H9 (cell line): ENCODE measurements at places on chromosomes 16 and 17. TPM values are rescaled to one million over a fixed set of nuclear protein-coding genes. Genes with fewer than 3 reads are reported as not detected.

GRCh38 chr16:85445064-85445778 is 167.9 kb upstream of the GSE1 start:
- peak; percentile 68 for DNase-seq

DNA sequence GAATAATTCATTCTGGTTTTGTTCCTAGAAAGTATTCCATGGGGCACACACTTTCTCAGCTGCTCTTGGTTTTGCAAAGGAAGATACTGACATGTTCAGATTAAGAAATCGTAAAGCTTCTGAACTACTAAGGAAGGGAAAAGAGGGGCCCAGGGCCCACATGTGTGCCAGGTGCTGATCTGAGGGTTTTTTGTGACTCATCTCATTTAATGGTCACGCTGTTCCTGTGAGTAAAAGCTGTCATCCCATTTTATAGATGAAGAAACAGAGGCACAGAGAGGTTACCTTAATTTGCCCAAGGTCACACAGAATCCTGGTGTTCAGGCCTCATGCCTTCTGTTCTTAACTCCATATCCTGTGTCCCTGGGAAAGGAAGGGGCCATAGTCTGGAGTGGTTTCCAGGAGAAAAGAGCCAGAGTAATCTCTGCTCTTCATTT is 113.2 kb downstream of the MSI2 start:
- DNase-seq: no peak

DNA sequence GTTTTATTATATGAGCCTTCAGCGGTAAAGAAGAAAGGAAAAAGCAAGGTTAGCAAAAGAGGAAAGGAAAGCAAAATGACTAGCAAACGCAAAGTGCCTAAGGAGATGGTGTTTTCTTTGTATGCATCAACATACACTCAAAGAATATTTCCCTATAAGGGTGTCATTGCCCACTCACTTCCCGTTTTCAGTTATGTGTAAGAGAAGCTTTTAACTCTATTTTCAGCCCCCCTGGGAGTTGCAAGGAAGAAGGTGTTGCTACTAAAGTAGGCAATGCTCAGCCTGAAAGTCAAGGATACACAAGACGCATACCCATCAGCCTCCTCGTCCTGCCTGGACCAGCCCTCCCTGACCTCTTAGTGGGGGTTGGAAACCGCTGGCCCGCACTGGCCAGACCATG is 267.7 kb upstream of the ZFHX3 start:
- DNase-seq: no peak

DNA sequence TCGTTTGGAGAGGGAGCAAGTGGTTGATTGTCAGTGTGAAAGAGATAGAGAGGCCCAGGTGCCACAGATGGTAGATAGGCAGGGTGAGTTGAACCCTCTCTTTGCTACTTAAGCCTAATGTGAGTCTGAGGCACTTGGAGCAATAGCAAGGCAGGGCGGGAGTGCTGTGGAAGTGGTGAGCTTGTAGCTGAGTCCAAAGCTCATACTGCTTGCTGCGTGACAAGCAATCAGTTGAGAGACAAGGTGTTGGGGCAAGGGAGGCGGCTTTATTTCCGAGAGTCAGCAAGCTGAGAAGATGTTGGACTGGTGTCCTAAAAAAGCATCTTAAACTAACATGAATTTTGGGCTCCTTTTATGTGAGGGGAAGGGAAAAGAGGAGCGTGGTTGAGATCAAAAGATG is 112.9 kb upstream of the ZKSCAN2 start:
- no peak for DNase-seq

DNA sequence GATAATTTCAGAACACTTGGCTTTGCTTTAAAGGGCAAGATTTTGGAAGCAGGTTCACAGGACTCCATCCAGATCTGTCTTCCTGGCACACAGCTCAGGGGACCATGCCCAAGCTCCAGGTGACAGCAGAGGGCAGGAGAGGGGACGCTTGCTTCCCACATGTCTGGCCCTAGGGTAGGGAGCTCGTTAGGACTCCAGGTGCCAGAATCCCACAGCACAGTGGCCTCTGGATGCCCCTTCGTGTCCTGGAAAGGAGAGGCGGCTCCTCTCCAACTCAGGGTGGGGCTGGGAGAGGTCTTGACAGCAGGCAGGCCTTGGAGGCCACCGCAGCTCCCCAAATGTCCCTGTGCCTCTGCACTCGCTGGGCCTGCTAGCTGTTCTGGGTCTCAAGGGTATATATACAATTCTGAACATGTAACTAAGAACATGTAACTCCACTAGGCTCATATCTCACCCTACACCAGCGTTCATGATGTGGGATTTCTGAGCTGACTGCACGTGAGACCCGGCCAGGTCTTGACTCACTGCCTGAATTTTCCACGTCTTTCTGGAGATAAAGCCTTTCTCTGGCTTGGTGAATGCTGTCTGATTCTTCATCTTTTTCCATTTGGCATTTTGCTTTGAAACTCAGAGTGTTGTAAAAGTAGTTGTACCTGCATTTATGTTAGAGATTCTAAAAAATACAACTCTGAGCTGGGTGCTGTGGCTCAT is 52.8 kb downstream of the MARCHF10 start:
- peak; percentile 60 for DNase-seq

GRCh38 chr17:7459961-7460545 is 15.2 kb downstream of the CHRNB1 start:
- DNase-seq: no peak

DNA sequence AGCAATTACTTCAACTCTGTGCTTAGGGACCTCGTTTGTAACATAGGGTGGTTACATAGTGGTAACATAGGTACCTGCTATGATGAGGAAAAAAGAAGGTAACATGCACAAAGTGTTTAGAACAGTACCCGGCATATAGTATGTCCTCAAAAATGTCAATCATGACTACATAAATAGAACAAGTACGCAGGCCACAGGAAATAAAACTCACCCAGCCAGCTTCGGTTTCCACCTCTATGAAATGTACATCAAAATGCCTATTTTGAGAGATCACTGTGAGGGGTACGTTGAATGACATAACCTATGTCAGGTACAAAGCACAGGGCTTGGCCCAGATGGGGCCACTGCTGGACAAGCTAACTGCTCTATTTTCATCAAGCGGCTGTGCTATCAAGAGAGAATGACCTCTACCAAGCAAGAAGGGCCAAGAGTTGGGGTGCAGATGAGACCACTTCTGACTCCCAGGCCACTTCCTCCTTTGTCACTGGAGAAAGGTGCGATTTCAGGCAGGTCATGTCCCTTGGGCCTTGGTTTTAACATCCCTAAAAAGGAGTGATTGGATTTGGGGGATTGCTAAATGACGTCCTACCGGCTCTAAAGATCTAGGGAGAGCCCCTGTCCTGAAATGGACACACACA is 45.4 kb downstream of the WSB1 start:
- DNase-seq: no peak

GRCh38 chr16:22372882-22373661 is 1.3 kb downstream of the CDR2 start:
- DNase-seq: no peak

- no peak for DNase-seq
These were observed 10.2 kb downstream of the TEX2 start for GRCh38 chr17:64252831-64253230.

- DNase-seq: no peak
These were observed 7.4 kb downstream of the CACNG4 start for GRCh38 chr17:66971730-66972441.

DNA sequence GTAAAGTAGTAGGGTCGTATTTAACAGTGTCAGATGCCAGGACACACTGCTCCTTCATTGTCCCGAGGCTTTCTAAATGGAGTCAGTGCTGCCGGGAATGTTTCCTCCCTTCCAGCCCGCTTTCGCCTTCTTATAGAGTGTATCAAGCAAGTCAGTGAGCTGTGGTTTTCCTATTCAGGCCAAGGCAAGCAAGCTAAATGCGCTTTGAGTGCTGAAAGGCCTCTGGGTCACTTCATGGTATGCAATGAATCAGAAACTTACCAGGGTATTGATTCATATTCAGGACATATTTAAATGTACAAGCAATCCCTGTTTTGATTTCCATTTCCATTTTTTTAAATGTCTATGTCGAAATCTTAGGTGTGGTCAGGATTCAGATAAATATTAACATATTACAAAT is 327.9 kb upstream of the SOX9 start:
- no peak for DNase-seq

- DNase-seq: no peak
These were observed 37.9 kb downstream of the LYRM1 start for GRCh38 chr16:20938426-20938825.

- peak; percentile 14 for DNase-seq
These were observed 53.4 kb downstream of the NOS2 start for GRCh38 chr17:27746881-27747280.

GRCh38 chr17:17001874-17002520 is 30.1 kb upstream of the TNFRSF13B start:
- DNase-seq: peak; percentile 92

The PIRT gene
- total RNA-seq: not detected in 2 replicates

The SREBF1 gene
- 76.2 and 81.9 TPM in 2 replicates for total RNA-seq

The GP1BA gene
- not detected in 2 replicates for total RNA-seq

The CEMP1 gene
- not detected in 2 replicates for total RNA-seq

The KRTAP4-8 gene
- not detected in 2 replicates for total RNA-seq

The MMP2 gene
- total RNA-seq: 22.4 and 23.1 TPM in 2 replicates

The C17orf107 gene
- total RNA-seq: 4.0 and 4.4 TPM in 2 replicates

The WNT9B gene
- 0.70 and 0.77 TPM in 2 replicates for total RNA-seq
